ENCODE measurements at places on chromosomes 12 and 14. TPM values are rescaled to one million over a fixed set of nuclear protein-coding genes. Genes with fewer than 3 reads are reported as not detected.

- H3K36me3 ChIP-seq, result no peaks in the 10 kb centered on the region
- H3K27me3 ChIP-seq, result no peaks in the 10 kb centered on the region
- peak overlapping the region; percentile 98 for H3K27ac ChIP-seq
- peak overlapping the region; percentile 72 for H3K4me3 ChIP-seq
- no peak for DNase-seq
These were observed 780 bp downstream of the TBC1D15 start for GRCh38 chr12:71840231-71840847.

DNA sequence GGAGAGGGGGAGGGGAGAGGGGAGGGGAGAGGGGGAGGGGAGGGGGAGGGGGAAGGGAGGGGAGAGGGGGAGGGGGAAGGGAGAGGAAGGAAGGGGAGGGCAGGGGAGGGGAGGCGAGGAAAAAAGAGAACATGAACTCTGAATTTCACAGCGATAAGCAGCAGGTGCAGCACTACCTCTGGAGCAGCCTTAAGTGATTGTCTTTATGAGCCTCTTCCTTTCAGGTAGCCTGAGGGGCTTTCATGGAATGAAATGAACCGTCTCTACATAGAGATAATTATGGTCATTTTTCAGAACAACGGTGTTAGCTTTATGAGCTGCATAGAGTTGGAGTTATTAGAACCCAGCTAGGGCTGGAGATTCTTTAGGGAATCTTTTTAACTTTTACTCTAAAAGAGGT is 18.1 kb upstream of the PTCSC3 start:
- H3K27me3 ChIP-seq, result no peaks in the 10 kb centered on the region
- no peak overlapping the region for H3K4me3 ChIP-seq
- no peak overlapping the region for H3K27ac ChIP-seq
- H3K4me1 ChIP-seq, result no peaks in the 10 kb centered on the region

- H3K36me3 ChIP-seq, result no peaks in the 10 kb centered on the region
- no peaks in the 10 kb centered on the region for H3K27me3 ChIP-seq
- DNase-seq, result no peak
- H3K4me1 ChIP-seq, result no peaks in the 10 kb centered on the region
- H3K4me3 ChIP-seq, result no peak overlapping the region
These were observed 25.5 kb downstream of the DIO3 start for GRCh38 chr14:101586531-101587430.

The RAD9B gene
- total RNA-seq, result 0.41 TPM

- no peaks in the 10 kb centered on the region for H3K36me3 ChIP-seq
- no peak overlapping the region for H3K27ac ChIP-seq
- no peaks in the 10 kb centered on the region for H3K27me3 ChIP-seq
- no peak overlapping the region for H3K4me3 ChIP-seq
- no peaks in the 10 kb centered on the region for H3K4me1 ChIP-seq
- no peak for DNase-seq
These were observed 1162.1 kb upstream of the USP15 start for GRCh38 chr12:61098031-61098580.

GRCh38 chr14:44712024-44712815 is 205.1 kb upstream of the FSCB start:
- DNase-seq, result no peak
- H3K4me1 ChIP-seq, result no peaks in the 10 kb centered on the region
- H3K27me3 ChIP-seq, result no peaks in the 10 kb centered on the region
- no peak overlapping the region for H3K4me3 ChIP-seq

DNA sequence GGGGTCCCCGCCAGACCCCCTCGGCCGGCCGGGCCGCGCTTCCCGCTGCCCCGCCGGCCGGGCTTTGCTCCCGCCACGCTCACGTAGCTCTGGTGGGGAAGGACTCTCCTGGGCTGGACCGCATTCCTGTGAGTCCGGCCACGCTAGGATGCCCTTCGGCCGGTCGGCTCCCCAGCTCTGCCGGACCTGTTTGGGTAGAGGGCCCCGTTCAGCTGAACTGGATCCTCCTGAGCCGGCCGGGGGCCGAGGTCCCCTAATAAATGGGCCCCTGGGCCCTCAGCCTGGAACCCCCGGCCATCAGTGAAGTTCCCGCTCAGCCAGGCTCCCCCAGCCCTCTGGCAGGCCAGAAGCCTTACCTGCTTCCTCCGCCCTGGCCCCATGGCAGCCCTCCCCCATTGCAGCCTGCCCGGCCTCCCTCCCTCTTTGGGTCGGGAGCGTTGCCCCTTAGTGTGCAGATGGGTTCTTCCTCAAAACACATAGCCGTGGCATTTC is 593 bp downstream of the UNC119B start:
- no peaks in the 10 kb centered on the region for H3K36me3 ChIP-seq
- peak overlapping the region; percentile 94 for H3K27ac ChIP-seq
- H3K4me1 ChIP-seq, result no peaks in the 10 kb centered on the region
- no peaks in the 10 kb centered on the region for H3K27me3 ChIP-seq

DNA sequence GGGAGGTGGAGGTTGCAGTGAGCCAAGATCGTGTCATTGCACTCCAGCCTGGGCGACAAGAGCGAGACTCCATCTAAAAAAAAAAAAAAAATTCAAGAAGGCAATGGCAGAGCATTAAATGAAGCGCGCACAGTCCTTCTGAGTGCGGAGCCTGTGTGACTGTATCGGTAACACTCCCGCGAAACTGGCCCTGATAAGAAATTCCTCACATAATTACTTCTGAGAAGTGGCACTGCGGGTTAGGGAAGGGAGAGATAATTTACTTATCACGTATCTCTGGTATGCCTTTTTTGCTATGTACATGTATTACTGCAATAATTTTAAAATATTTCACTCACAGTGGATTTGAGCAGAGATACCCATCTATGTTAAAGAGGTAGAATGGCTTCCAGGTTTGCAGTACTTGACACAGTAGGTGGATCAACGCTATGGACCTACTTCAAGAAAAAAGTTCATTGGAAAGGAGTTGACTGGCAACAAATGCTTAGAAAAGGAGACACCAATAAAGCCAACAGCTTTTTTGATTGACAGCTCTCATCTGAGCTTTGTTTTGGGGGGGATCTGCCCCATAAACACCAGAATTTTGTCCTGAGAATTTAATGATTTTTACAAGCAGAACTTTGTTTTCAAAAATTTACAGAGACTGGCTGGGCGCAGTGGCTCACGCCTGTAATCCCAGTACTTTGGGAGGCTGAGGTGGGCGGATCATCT is 29.2 kb upstream of the SPTLC2 start:
- no peak overlapping the region for H3K4me3 ChIP-seq
- no peaks in the 10 kb centered on the region for H3K27me3 ChIP-seq
- H3K27ac ChIP-seq, result no peak overlapping the region
- DNase-seq, result no peak
- H3K36me3 ChIP-seq, result no peaks in the 10 kb centered on the region
- no peaks in the 10 kb centered on the region for H3K4me1 ChIP-seq

DNA sequence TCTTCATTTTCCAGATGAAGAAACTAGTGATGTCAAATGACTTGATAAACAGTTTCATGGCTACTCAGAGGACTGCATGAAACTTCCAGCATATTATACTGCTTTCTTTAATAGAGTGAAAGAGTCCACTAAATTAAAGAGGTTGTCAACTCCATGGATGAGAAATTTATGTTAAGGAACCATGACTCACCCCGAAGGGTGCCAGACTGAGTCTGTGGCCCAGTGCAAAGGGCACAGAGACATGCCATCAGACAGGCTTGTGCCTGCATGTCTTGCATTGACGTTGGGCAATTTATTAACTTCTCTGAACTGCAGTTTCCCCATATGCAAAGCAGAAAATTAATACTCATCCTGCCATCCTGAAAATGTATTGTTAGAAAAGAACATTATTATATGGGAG is 382.4 kb downstream of the APAF1 start:
- H3K4me3 ChIP-seq, result no peak overlapping the region
- no peak for DNase-seq
- no peaks in the 10 kb centered on the region for H3K4me1 ChIP-seq
- no peaks in the 10 kb centered on the region for H3K36me3 ChIP-seq

Data from prostate gland (tissue), 2 donors.